SIG-M5 (cell line): ENCODE measurements at places on chromosomes 12 and 14.

- no peak for DNase-seq
These were observed 156.5 kb downstream of the PAWR start for GRCh38 chr12:79534029-79534867.

DNA sequence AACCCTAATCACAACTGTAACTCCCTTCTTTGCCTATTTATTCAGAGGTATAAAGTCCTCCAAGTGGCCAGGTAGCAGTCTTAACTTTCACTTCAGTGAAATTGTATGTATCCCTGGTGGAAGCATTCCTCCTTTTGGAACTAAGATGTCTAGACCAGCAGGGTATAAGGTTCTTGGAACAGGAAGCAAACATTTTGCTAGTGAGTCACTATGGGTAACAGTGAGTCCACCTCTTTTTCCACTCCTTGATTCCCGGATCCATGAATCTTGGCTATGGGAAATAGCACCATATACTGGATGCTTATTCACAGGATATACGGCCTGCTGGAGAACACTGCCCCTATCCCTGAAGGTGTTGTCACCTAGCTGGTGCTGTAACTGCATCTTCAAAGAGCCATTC lies 80.2 kb downstream of the KCNA5 start:
- no peak for DNase-seq

GRCh38 chr14:83706231-83706954 lies 1823.6 kb upstream of the FLRT2 start:
- DNase-seq, result no peak

GRCh38 chr12:113456761-113457160 lies 14.9 kb downstream of the LHX5 start:
- no peak for DNase-seq

GRCh38 chr14:23447361-23448350 lies 12.2 kb upstream of the MYH7 start:
- DNase-seq, result no peak

DNA sequence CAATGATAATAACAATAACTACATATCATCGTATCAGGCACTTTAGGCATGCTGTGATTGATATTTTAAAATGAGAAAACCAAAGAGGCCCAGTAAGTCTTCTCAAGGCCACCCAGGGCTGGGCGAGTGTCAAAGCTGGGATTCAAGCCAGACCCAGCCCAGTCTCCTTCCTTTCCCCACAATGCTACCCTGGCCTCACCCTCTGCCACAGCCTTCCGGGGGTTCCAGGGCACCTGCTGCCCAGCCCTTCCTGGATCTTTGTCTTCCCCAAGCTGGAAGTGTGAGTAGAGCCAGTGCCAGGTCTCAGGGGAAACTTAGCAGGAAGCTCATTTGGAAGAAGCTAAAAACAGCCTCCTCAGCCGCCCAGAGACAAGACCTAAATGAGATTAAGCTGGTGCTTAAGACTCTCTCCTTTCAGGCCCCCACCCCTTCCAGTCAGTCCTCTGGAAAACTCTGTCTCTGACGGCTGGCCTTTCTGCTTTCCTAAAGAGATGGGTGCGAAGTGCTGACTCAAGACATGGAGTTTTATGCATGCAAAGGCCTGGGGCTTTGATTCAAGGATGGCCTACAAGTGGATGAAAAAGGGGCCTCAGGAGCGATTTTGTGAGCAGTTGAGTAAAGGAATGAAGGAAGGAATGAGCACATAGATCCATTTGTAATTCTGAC lies 184.2 kb downstream of the KCNA5 start:
- no peak for DNase-seq

- no peak for DNase-seq
These were observed 84.5 kb upstream of the RTL1 start for GRCh38 chr14:100988011-100988410.

DNA sequence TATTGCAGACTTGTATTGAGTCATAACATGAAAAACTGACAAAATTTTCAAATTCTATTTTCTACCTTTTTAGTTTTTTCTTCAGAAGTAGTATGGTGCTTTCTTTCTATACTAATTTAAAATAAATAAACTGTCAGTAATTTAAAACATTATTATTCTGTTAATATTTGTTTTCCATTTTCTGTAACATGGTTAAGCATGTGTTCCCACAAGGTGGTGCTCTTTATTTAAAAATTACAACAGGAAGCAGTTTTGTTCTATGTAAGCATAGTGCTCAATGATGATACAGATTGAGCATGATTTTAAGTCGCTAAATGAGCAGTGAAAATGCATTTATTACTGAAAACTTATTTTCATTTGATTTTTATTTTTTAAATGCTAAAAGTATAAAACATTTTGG lies 114.6 kb downstream of the PPFIA2 start:
- DNase-seq, result no peak

DNA sequence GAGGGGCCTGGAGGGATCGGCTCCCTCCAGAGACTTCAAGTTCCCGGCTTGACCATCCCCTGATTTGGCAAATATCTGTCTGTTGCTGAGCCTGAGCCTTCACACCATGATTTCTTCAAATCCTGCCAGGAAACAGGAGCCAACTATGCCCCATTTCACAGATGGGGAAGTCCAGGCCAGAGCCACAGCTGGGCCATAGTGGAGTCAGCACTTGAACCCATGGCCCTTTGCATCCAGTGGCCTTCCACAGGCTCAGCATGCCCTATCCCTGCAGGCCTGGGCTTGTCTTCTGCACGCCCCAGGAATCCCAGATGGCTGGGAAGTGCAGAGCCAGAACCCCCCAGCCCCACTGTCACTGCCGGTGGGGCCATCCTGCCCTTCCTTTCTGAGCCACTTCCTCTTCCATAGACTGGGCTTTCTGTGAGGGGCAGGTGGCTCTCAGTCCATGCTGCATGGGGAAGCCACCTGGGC lies 44.9 kb downstream of the CYP46A1 start:
- no peak for DNase-seq

DNA sequence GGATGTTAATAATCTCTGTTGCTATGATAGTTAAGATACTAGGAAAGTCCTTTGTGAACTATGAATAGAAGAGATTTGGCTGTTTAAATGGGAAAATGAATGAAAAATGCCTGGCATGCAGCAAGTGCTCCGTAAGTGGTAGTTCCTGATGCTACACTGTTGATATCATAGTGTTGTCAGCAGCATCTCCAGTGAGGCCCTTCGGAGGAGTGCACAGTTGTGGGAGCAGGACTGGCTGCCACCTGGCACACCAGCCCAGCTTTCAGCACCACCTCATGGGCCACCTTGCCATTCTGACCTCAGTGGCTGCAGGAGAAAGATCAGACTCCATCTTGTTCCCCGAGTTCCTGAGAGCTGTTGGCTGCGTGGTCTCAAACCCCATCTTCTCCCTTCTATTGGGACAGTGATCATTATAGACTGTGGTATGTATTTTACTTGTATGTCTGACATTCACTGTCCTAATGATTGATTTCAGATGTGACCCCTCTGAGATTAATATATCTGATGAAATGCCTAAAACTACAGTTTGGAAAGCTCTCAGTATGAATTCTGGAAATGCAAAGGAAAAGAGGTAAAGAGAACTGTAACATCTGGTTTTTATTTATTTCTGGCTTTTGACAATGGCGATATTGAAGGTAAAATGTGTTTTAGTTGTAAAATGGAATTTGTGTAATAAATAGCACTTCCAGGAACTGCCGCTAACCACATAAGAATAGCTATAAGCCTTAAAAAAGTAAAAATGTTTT lies 80.9 kb downstream of the SLC4A8 start:
- no peak for DNase-seq

GRCh38 chr12:52506858-52507715 lies 13.1 kb downstream of the KRT5 start:
- DNase-seq, result no peak

DNA sequence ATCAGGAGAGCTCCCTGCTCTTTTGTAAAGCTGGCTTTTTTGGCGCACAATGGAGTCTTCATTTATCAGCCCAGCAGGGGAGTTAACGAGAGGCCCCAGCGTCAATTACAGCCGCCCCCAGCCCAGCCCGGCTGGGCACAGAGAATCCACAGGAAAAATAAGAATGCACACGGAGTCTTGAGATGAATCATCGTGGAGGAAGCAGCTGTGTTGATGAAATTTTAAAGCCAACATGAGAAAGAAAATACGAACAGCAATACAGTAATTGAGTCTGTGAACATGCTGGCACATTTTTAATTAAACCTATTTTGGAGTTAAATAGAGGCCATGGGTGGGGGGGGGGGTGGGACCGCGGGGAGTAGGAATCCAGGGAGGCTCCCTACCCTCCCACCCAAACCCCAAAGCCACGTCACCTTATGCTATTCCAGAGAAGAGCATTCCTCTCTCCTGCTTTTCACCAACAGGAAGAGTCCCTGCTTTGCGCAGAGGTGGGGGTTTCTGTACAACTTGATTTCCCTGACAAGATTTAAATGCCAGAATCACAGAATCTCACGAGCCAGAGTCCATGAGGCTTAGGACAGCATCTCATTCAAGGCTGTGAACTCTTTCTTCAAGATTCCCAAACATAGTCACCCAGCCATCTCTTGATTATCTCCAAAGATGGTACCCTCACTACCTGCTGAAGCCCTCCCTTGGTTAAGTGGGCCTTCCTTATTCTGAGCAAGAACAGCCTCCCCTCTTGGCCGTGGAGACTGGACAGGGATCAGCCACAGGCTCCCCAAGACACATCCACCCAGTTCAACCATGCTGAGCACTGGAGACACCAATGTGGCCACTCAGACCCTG lies 50.3 kb downstream of the CCNK start:
- no peak for DNase-seq

GRCh38 chr12:27931390-27931789 lies 41.1 kb downstream of the PTHLH start:
- no peak for DNase-seq
